ENCODE measurements at places on chromosomes 2 and 18.
A peak's percentile ranks its signal among the peaks of the same experiment; 100 is the strongest.

- no peak for DNase-seq
Observed at GRCh38 chr2:54720563-54720962, 2.9 kb upstream of the EML6 start.

DNA sequence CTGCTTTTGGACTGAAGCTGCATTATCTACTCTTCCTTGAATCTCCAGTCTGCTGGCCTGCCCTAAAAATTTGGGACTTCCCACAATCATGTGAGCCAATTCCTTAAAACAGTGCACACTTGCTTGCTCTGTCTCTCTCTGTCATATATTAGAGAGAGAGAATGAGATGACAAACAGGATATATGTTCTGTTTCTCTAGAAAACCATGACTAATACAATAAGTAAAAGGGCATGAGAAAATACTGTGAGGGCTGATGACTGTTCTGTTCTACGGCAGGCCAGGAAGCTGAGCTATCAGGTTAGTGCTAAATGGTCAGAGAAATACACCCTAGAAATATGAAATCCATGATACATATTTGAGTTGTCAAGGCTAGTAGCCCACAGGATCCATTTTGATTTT is 1896.8 kb upstream of the CELF4 start:
- DNase-seq, result no peak

- peak; percentile 63 for DNase-seq
Observed at GRCh38 chr2:29130295-29130694, 15.1 kb downstream of the CLIP4 start.

DNA sequence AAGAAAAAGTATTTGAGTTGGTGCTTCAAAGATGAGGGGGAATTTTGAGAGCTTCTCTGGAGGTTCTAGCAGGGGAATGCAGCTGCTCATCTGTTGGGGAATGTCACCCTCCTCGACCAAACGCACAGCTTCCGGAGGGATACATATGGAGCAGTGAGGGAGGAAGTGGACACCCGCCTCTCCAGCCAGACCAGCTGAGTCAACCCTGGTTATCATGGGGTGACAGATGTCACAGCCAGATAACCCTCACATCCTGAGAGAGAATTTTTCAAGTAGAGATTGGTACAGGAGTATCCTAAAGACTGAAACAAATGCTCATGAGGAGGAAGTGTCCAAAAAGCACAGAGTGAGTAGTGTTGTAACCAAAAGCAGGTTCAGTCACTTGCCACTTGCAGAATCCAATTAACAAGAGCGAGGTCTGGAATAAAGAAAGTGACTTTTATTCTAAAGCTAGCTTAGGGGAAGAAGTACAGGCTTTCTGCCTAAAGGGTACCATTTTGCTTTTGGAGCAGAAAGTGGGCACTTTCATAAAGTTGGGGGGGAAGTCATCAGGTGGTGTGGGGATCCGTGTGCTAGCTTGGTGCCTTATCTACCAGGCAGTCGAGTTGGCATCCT is 395.2 kb downstream of the RAD51AP2 start:
- DNase-seq, result no peak

DNA sequence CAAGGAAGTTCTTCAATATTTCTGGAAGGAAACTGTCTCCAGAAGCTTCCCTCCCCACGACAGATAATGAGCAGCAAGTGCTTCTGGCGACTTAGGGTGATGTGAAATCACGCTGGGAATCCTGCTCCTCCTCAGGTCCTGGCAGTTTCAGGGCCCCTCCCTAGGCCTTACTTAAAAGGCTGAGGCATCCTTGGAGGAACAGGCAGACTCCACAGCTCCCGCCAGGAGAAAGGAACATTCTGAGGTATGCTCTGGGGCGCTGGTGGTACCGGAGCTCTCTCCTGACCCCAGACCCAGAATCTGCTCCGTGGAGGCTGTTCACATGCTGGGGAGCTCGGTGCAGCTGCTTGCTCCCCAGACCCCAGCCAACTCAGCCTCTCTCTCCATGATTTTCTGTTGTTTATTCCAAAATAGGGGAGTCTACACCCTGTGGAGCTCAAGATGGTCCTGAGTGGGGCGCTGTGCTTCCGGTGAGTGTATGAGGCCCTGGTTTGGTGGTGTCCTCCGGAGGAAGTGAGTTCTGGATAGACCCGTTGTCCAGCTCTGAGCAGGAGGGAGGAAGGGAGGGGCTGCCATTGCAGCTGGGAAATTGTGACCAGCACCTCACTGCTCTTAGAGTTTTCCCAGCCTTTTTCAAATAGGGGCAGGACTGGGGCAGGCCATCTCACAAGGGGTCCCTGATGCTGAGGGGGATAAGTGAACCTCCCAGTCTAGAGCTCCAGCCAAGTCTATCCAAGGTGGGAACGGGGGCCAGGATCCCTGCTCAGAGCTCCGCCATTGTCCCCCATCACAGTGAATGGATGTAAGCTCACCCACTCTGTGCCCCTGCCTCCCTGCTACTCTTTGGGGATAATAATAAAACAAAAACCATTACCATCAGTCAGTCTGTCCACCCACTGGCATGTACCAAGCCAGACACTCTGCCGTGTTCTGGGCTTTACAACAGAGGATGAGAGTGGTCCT is at the start of gene IL36RN:
TSS of gene IL36RN (plus strand) at position 201 of the 963 bp plus-strand sequence. CDS start at position 442, 241 bp downstream.
- no peak for DNase-seq

DNA sequence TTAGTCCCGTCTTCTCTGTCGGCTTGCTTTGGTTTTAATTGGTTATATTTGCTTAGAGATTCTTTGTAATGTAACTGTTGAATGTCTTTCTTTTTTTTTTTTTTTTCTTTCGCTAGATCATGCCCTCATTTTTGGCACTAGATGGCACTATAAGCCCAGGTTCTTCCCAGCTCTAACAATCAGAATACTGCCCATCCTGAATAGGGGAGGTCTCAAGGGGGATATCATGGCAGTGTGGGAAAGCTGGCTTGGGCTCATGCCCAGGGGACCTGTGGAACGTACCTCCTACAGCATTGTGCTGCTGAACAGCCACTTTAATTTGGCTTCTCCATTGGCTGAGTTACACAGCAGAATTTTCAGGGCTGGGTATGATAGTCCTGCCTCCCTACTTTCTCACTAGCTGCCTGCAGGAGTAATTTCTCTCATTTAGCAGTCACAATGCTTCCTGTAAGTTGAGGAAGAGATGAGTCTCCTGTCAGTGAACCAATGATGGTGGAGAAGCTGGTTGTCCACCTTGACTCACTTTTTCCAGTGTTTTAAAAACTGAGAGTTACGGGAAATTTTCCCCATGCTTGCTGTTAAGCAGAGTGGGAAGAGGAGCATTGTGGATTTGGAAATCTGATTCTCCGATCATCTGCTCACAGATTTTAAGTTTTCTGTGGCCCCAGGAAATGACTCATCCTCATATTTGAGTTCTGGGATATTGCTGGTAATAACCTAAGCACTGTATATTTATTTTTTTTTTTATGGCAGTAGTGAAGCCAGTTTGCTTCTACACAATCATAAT is 47.2 kb downstream of the RAD51AP2 start:
- DNase-seq, result peak; percentile 6

- DNase-seq, result no peak
Observed at GRCh38 chr18:73780218-73780617, 367.4 kb downstream of the FBXO15 start.

GRCh38 chr2:28036307-28036706 is 145.8 kb downstream of the BABAM2 start:
- DNase-seq, result no peak

- no peak for DNase-seq
Observed at GRCh38 chr2:88606371-88607030, 20.8 kb downstream of the EIF2AK3 start.

DNA sequence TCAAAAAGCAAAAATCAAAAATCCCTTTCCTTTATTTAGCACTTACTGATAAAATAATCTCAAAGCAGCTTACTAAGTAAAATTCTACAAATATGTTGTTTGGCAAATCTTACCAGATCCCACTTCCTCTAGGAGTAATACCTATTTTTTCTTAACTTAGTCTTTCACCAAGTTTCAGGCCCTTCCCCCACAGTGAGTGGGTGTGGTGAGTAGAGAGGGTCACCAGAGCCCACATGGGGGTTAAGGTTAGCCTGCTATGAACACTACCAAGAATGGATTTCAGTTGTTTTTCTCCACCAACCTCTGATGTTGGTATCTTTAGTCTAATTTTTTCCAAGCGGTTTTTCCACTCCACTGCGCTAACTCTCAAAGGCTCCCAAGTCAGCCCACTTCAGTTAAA is 23.2 kb downstream of the PIAS2 start:
- no peak for DNase-seq

DNA sequence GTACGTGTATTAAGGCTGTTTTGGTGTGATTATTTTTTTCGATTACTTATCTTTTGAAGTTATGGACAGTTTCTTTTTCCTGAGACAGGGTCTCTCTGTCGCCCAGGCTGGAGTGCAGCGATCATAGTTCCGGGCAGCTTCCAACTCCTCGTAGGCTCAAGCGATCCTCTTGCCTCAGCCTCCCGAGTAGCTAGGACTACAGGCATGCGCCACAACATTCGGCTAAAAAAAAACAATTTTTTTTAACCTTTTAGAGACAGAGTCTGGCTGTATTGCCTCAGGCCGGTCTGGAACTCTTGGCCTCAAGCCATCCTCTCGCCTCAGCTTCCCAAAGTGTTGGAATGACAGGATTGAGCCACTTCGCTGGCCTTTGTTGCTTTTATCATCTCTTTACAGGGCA is 945 bp downstream of the HAT1 start:
- DNase-seq, result peak; percentile 14

DNA sequence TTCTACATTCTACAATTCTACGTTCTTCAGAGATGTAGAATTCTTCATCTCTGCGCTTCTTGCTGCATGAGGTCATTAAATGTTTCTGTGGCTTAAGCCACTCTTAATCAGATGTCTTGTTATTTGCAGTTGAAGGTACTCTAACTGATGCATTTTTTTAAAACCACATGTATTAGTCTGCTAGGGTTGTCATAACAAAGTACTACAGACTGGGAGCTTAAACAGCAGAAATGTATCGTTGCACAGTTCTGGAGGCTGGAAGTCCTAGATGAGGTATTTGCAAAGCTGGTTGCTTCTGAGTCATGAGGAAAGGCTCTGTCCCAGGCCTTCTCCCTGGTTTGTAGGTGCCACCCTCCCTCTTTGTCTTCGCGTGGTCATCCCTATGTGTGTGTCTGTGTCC is 176.3 kb upstream of the GLI2 start:
- peak; percentile 91 for DNase-seq

- no peak for DNase-seq
Observed at GRCh38 chr2:208674919-208675318, 268.3 kb downstream of the PTH2R start.

DNA sequence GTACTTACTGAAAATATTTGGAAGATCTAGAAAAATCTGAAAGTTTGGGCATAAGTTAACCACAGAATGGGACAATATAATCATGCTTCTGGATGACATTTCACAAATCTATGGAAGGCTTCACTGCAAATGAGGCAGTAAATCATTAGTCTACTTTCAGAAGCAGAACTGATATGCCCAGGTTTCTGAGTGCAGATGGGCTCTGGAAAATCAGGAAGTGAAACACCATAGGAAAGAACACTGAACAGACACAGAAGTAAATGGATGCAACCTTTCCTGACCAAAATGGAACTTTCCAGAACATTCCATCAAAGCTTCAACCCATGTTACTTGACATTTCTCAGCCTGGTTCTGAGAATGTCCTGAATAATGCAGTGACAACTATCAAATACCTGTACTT is 55.1 kb downstream of the KCNG3 start:
- no peak for DNase-seq

GRCh38 chr2:2015646-2016045 is 271.3 kb upstream of the PXDN start:
- DNase-seq, result no peak

GRCh38 chr2:44918095-44918775 is 23.3 kb upstream of the SIX3 start:
- no peak for DNase-seq
